SHP77 (cell line): ENCODE measurements at places on chromosomes 3 and 15.

GRCh38 chr15:92097474-92098178 is 244.1 kb downstream of the SLCO3A1 start:
- no peak for DNase-seq

DNA sequence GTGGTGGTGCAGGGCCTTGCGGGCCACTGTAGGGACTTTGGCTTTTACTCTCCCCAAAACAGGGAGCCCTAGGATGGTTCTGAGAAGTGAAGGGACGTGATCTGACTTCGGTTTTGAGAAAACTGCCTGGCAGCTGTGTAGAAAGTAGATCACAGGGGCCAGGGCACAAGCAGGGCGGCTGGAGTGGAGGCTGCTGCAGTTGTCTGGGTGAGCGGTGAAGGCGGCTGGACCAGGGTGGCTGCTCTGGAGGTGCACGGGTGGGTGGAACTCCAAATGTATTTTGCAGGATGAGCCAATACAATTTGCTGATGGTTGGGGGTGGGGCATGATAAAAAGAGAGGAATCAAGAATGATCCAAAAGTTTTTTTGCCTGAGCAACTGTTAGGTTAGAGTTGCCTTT is 29.8 kb upstream of the TRH start:
- no peak for DNase-seq

- no peak for DNase-seq
Measured at GRCh38 chr3:194739498-194740284, 54.0 kb downstream of the FAM43A start.

- no peak for DNase-seq
Measured at GRCh38 chr15:47486040-47486439, 231.3 kb upstream of the SEMA6D start.

- DNase-seq = no peak
Measured at GRCh38 chr3:151384741-151385174, at the start of gene P2RY12. Gene P2RY12 (minus strand): TSS chr3:151384753. CDS start chr3:151338845, 45,908 bp downstream.

GRCh38 chr3:172239218-172239790 is 199.9 kb downstream of the FNDC3B start:
- no peak for DNase-seq

GRCh38 chr3:128992926-128993460 is 883 bp downstream of the CFAP92 start:
- DNase-seq = no peak

DNA sequence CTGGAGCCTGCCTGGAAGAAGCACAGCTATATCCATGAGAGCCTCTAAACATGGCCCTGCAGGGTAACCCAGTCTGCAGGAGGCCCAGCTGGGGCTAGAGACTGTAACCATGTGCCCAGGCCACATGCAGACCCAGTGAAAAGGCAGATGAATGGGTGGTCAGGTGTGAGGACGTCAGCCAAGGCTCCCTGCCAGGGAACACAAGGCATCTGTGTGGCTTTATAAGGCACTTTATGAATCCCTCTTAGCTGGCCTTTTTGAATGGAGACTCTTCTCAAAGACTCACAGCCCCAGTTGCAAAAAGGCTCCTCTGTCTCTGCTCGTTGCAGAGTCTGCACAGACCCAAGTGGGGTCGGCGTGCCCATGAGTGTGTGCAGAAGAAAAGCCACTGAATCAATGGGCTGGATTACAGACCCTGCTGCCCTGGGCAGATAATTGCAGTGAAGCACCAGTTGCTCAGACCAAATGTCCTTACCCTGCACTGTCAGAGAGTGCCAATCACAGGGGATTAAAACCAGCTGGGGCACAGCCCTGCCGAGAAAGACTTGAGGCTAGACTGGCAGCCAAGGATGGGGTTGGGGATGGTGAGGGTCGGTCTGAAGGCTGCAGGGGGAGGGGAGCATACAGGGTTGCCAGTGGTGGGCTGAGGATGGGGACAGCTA is 154.2 kb downstream of the RAB11A start:
- peak; percentile 72 for DNase-seq

DNA sequence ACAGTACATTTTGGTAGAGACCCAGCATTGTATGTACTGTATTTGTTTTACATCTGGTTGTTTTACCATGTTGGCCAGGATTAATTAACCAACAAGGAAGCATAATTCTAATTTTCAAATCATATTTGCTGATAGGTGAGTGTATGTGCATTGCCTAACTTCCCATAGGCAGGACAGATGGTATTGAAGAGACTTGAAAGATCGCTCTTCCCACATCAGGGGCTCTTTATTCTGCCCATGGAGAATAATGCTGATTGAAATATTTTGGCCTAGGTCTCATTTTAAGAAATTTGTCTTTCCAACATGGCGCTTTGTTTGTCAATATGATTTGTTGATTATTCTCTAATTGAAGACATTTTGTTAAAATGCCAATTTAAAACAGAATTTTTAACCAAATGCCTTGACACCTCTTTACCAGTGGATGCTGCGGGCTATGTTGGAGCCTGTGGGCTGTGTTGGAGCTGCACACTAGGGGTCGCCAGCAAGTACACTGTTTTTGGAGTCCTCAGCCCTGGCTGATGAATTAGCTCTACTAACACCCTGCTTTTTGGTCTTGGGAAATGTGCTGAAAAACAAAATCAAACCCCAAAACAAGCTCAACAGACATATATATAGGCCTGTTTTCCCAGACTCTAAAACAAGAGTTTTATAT is 5.3 kb downstream of the P2RY12 start:
- DNase-seq = no peak

GRCh38 chr15:42206406-42206805 is 1.7 kb downstream of the VPS39 start:
- DNase-seq = no peak

GRCh38 chr3:116155841-116156240 is 289.4 kb downstream of the LSAMP start:
- no peak for DNase-seq

DNA sequence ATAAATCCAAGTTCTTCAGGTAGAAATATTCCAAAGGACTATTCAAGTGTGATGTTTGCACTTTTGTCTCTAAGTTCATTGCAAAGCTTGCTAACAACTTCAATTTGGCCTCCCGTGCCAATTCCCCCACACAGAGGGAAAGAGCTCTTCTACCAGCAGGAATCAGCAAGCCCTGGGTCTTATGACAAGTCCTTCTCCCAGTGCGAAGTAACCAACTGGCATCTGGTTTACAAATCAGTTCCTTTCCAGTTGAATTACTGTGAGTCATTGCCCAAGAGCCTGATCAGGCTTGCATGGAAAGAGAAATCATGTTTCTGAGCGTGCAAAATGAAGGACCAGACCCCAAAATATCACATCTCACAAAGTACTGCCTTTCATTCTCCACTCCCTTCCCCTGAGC is 62.7 kb upstream of the SLCO3A1 start:
- DNase-seq = no peak

GRCh38 chr3:190825386-190826016 is 37.0 kb downstream of the GMNC start:
- DNase-seq = no peak

DNA sequence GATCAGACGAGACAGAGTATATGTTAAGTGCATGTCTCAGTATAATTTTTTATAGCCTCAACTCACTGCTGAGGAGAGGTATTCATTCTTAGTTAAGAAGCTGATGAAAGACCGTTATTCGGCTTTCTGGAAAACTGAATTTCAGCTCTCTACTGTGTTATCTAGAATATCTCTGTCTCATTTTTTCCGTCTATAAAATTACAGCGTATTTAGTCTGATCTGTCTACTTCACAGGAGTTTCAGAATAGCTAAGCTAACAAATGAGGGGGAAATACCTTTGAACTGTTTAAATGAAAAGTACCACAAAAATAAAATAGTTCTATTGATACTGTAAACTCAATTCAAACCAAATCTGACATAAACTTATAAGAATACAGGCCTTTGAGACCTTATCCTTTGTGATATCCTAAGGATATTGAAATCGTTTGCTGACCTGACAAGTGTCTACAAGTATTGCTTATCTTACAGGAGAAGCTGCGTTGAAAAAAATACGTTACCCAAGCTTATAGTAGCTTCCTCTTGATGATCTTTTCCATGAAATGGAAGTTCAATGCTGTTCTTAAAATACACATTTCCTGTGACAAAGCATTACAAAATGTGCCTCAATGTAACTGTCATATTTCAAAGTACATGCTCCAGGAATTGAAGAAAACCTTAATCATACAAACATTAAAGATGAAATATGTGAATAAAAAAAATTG is 104.6 kb downstream of the IL1RAP start:
- no peak for DNase-seq

DNA sequence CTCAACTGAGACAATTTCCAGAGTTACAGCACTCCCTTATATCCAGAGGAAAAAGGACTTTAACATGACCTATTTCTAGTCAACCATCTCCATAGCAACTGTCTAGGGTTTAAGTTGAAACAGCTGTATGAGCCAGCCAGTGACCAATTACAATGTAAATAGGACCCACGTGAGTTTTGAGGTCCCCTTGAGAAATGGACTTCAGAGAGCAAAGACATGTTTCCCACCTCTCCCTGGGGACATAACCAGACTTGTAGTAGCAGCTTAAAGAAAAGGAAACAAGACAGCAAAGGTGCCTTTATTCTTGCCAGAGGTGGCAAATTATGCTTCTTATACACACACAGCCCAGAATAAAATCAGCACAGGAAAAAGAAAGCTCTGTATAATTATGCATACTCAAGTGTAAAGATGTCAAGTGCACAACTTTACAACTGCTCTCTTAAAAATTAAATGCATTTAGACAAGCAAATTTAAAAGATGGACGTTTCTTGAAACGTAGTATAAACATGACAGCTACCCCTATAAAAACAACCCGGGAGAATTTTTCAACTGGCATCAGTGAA is 40.2 kb downstream of the SUMF1 start:
- peak; percentile 33 for DNase-seq

GRCh38 chr15:23081271-23081670 is 41.9 kb upstream of the TUBGCP5 start:
- no peak for DNase-seq

- DNase-seq = no peak
Measured at GRCh38 chr3:25683882-25684281, 19.2 kb upstream of the TOP2B start.

GRCh38 chr3:80535286-80535685 is 767.5 kb upstream of the ROBO1 start:
- DNase-seq = no peak

- DNase-seq = no peak
Measured at GRCh38 chr3:82080261-82080660, 318.8 kb upstream of the GBE1 start.

DNA sequence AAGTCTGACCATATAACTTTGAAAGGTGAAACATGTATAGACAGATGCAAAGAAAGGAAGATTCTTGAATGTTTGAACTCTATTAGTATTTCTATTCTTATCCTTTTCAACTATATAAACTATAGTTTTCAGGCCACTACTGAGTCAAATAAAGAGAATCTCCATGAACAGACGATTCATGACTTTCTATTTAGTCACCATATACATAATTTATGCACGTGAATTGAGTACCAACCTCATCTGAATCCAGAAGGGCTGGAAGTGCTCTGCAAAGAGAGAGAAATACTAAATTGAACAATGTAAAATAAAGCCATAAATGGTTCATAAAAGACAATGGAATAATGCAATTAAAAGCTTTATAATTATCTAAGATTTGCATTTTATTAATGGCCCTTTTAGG is 9.5 kb upstream of the VPS39 start:
- DNase-seq = no peak

- no peak for DNase-seq
Measured at GRCh38 chr15:34729886-34730285, 24.9 kb downstream of the GJD2 start.

GRCh38 chr15:65996901-65997300 is 127.6 kb downstream of the RAB11A start:
- DNase-seq = no peak

- DNase-seq = no peak
Measured at GRCh38 chr15:96818861-96819260, 488.4 kb downstream of the NR2F2 start.

DNA sequence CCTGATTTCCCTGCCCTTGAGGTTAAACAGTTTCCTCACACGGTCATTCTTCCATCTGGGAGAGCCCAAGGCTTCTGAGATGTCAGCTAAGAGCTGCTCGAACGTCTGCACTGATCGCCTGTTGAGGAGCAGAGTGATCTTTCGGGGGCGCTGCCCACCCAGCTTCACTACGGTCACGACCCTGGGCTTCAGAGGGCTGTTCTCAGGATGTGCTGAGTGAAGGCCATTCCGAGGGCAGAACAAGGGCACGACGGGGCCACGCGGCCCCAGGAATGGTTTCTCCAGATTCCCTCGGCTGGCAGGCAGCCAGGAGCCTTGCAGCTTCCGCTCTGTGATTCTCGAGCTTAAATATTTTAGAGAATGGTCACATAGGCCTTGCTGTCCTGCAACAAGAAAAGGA is 25.7 kb downstream of the DCLK3 start:
- no peak for DNase-seq

- DNase-seq = no peak
Measured at GRCh38 chr3:23931597-23931996, 13.5 kb upstream of the NR1D2 start.

GRCh38 chr3:128413003-128413370 is 53.7 kb downstream of the DNAJB8 start:
- no peak for DNase-seq

- peak; percentile 23 for DNase-seq
Measured at GRCh38 chr3:73056014-73056844, 5.2 kb upstream of the EBLN2 start.

DNA sequence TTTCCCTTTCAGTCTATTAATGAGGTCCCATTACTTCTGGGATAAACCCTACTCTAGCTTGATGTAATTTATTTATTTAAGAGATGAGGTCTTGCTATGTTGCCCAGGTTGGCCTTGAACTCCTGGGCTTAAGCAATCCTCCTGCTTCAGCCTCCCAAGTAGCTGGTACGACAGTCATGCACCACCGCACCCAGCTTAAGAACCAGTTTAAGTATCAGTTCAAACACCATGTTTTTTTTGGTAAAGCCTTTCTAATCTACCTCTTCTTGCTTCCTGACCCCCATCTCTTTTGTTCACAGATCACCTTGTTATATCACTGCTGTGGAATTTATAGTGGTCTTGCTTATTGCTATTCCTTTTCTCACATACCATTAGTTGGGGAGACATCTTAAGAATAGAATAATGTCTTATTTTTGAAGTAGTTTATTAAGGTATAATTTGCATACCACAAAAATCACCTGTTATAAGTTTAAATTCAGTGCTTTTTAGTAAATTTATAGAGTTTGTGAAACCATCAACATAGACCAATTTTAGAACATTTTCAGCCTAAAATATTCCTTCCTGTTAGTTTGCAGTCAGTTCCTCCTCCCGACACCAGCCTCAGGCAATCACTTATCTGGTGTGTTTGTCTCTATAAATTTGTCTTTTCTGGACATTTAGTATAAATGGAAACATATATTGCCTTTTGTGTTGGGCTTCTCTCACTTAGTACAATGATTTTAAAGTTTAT is 257.9 kb downstream of the PDCD6IP start:
- DNase-seq = no peak

DNA sequence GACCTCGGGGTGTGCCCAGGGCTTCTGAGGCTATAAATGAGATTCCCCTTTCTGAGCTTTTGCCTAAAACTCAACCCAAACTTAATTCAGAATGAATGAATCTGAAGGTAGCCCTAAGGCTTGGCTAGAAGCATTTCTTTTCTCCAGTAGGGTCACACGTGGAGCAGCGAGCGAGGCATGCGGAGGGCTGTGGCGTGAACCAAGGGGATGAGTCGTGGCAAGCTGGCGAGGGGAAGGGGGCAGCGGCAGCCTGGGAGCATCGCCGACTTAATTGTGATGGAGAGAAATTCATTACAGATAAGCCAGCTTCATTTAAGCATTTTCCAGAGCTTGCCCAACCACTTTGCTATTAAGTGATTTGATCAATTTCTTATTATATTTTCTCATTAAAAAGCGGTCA is 79.9 kb downstream of the CHSY1 start:
- no peak for DNase-seq

GRCh38 chr15:71743861-71744382 is 66.4 kb upstream of the NR2E3 start:
- DNase-seq = peak; percentile 11
